ENCODE measurements at places on chromosomes 3 and 15.

GRCh38 chr3:179811321-179812095, 158.7 kb downstream of the USP13 start:
- DNase-seq: peak; percentile 57

DNA sequence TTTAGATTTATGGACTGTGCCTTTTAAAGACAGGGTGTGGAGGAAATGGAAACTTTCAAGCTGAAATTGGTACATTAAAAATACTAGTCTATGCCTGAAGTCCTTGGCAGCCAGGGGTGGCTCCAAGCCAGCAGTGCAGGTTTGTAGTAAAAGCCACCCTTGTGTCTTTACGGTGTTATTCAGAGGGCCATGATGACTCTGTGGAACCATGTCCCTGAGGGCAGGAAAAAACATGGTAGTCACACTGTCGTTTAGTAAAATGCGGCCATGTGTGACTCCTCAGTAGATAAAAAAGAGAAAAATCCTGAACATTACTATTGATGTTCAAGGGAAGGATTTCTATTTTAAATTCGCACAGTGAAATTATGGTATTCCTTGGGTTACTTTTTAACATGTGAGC, 2.7 kb downstream of the FAN1 start:
- DNase-seq: no peak

GRCh38 chr15:59296181-59296617, 76.5 kb downstream of the MYO1E start:
- no peak for DNase-seq

DNA sequence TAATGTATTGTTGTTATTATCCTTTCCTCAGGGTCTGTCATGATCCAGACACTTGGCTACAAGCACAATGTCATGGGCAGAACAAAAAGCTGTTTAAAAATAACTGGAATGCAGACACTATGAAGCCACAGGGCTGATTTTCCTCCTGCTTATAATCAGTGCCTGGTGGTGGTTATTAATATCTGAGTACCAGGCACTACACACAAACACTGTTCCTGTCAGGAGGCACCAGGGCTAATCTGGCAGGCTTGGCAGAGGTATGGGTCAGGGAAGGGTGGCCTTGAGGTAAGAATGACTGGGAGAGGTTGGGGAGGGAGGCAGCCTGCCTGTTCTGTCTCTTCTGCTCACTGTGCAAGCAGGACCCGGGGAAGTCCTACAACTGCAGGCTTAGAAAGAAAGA, 67.2 kb downstream of the WDR76 start:
- no peak for DNase-seq

DNA sequence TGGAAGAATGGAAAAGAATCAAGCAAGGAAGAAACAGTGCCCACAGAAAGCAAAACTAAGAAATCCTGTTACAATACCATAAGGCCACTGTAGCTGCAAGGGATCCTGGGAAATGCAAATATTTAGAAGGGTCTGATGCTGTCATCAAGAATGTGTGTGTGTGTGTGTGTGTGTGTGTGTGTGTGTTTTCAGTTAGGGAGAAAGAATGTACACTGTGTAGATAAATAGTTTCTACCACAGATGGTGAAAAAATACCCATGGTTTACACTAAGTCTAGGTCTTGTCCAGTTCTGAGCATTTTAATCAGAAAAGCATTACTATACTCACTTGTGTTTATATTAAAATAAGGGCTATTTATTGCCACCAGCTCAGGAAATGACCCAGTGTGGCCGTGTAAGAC, 355.0 kb downstream of the RBMS3 start:
- no peak for DNase-seq

DNA sequence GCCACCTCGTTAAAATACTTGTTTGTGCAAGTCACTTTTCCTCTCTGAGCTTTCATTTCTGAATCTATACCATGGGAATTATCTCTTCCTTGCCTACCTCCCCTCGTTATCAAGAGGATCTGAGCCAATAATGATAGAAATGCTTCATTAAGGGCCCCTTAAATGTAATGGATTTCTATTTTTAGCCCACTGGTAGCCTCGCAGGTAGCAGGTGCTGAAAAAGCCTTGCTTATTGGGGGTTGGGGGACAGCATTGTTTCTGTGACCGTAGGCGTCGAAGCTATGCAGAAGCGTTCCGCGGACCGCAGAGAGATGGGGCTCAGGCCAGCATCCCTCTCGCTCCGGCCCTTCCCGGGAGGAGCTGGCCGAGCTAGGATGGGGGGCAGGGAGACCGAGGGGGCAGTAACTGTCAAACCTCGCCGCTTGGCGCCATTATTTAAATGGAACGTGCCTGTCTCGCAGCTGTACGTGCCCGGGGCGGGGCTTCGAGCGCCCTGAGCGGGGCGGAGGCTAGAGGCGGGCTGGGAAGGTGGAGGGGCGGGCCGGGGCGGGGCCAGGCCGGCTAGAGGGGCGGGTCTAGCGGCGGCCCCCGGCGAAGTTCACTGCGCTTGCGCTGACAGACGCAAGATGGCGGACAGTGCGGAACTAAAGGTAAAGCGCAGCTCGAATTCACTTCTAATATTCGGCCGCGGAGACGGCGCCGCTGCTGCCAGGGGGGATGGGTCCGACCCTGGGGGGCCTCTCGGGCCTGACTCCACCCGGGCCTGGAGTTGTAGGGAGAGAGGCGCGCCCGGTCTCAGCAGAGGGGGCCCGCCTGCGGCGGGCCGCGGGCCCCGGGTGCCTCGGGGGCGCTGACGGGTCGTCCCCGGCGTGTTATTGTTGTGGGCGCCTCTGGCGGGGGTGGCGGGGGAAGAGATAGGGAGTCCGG, at the start of gene PIAS1:
Gene PIAS1 (plus strand): TSS at position 615 of the 927 bp plus-strand sequence. CDS start 12 bp downstream, at position 627.
- DNase-seq: peak; percentile 88

- DNase-seq: no peak
These were observed 89.3 kb downstream of the PLSCR2 start for GRCh38 chr3:146380046-146380445.

GRCh38 chr3:18810306-18810661, 338.0 kb upstream of the KCNH8 start:
- DNase-seq: no peak

DNA sequence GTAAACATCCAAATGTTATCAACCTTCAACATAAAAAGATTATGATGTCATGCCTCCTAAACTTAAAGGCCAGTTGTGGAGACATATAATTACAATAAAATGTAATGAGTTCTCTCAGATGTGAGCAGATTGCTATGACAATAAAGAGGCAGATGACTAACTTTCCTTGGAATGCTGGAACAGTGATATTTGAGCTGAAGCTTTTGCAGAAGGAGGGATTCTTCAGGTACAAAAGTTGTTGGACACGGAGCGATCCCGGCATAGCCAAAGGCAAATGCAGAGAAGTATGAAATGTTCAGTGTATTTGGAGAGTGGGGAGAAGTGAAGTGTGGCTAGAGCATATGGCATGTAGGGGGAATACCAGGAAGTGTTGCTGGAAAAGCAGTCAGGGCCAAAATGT, 520.1 kb downstream of the FGF12 start:
- DNase-seq: no peak

- DNase-seq: no peak
These were observed at the start of gene LCTL for GRCh38 chr15:66565741-66566144. Gene LCTL (minus strand): TSS chr15:66565998. CDS start chr15:66565365, 633 bp downstream.

GRCh38 chr3:13115576-13115910, 42.3 kb upstream of the IQSEC1 start:
- no peak for DNase-seq
